T-cell (primary cell): ENCODE measurements at places on chromosomes 2 and 18. TPM values are rescaled to one million over a fixed set of nuclear protein-coding genes. Genes with fewer than 3 reads are reported as not detected.
A peak's percentile ranks its signal among the peaks of the same experiment; 100 is the strongest.

DNA sequence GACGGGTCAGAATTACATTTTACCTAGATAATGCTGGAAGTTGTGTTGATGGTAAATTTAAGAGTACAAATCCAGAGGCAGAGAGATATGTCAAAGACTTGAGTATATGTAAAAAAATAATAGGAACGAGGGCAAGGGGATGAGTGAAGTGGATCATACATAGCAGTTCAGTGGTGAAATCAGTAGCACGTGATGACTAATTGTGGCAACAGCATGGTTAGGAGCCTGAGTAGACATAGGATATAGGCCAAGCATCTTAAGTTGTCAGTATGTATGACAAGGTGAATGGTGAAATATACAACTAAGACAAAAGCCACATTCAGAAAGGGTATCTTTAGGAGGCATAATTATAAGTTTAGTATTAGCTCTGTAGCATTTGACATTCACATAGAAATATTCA, 826.5 kb upstream of the PIK3C3 start:
- no peak overlapping the region for H3K27ac ChIP-seq
- H3K36me3 ChIP-seq, result no peaks in the 10 kb centered on the region
- H3K4me3 ChIP-seq, result no peak overlapping the region
- no peaks in the 10 kb centered on the region for H3K27me3 ChIP-seq
- no peak for DNase-seq

- no peaks in the 10 kb centered on the region for H3K36me3 ChIP-seq
- no peak for DNase-seq
- no peak overlapping the region for H3K4me3 ChIP-seq
- H3K27ac ChIP-seq, result peak overlapping the region; percentile 85
These were observed 61.9 kb upstream of the ALPP start for GRCh38 chr2:232316461-232317330.

GRCh38 chr2:182650704-182651103, 65.4 kb upstream of the DNAJC10 start:
- no peaks in the 10 kb centered on the region for H3K27me3 ChIP-seq
- no peak overlapping the region for H3K4me3 ChIP-seq
- H3K4me1 ChIP-seq, result no peaks in the 10 kb centered on the region
- no peak overlapping the region for H3K27ac ChIP-seq
- DNase-seq, result no peak

DNA sequence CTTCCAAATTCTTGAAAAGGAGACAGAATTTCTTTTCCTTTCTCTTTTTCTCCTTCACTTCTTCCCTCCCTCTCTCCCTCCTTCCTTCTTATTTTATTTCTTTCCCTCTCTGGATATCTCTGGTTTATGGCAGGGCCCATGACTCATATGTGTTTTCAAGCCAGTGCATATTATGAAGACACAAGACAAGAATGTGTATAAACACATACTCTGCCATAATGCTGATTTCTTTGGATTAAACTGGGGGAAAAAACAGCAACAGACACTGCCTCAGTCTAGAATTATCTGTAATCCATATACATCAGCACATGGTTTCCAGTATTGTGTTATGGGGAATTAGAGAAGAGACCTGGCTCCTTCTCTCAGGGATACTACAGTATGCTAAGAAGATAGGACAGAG, 82.8 kb upstream of the CPO start:
- no peaks in the 10 kb centered on the region for H3K36me3 ChIP-seq
- no peaks in the 10 kb centered on the region for H3K27me3 ChIP-seq
- no peak overlapping the region for H3K4me3 ChIP-seq
- H3K4me1 ChIP-seq, result peaks cover 10% of the 10 kb centered on the region

GRCh38 chr18:58161659-58162058, 117.6 kb downstream of the NEDD4L start:
- no peaks in the 10 kb centered on the region for H3K27me3 ChIP-seq
- DNase-seq, result no peak
- no peak overlapping the region for H3K4me3 ChIP-seq
- H3K27ac ChIP-seq, result no peak overlapping the region
- H3K36me3 ChIP-seq, result no peaks in the 10 kb centered on the region
- no peaks in the 10 kb centered on the region for H3K4me1 ChIP-seq

GRCh38 chr2:191401287-191401686, 156.1 kb downstream of the MYO1B start:
- no peaks in the 10 kb centered on the region for H3K36me3 ChIP-seq
- DNase-seq, result no peak
- H3K4me1 ChIP-seq, result no peaks in the 10 kb centered on the region
- no peak overlapping the region for H3K27ac ChIP-seq

DNA sequence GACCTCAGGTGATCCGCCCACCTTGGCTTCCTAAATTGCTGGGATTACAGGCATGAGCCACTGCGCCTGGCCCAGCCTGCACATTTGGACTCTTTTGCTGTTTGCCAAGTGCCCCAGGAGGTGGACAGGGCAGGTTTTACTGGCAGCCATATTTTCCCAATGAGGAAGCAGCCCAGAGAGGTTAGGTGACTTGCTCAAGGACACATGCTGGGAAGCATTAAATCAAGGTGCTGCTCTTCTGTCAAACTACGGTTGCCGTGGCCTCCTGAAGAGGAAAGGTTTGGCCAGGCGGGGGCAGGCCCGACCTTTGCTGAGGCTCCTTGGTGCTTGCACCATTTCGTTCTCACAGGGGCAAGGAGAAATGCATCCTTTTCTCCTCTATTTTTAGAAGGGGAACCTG, 44.0 kb downstream of the DNMT3A start:
- no peak overlapping the region for H3K27ac ChIP-seq
- peaks cover 29% of the 10 kb centered on the region for H3K36me3 ChIP-seq
- H3K27me3 ChIP-seq, result no peaks in the 10 kb centered on the region

DNA sequence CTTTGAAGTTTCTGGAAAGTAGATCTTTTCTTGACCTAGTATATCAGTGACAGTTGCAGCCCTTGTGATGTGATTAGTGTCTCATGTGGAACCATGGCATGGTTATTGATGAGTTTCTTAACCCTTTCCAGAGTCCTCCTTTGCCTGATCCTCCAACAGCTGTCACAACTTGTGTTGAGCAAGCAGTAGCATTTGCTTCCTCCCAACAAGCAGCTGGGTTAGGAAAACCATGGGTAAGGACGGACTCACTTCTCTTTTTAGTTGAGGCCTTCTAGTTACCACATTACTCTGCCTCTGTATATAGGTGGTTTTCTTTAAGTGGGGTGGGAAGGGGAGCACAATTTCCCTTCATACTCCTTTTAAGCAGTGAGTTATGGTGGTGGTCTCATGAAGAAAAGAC, 96.3 kb downstream of the XRCC5 start:
- H3K4me3 ChIP-seq, result no peak overlapping the region
- H3K4me1 ChIP-seq, result no peaks in the 10 kb centered on the region
- peaks cover 75% of the 10 kb centered on the region for H3K36me3 ChIP-seq

DNA sequence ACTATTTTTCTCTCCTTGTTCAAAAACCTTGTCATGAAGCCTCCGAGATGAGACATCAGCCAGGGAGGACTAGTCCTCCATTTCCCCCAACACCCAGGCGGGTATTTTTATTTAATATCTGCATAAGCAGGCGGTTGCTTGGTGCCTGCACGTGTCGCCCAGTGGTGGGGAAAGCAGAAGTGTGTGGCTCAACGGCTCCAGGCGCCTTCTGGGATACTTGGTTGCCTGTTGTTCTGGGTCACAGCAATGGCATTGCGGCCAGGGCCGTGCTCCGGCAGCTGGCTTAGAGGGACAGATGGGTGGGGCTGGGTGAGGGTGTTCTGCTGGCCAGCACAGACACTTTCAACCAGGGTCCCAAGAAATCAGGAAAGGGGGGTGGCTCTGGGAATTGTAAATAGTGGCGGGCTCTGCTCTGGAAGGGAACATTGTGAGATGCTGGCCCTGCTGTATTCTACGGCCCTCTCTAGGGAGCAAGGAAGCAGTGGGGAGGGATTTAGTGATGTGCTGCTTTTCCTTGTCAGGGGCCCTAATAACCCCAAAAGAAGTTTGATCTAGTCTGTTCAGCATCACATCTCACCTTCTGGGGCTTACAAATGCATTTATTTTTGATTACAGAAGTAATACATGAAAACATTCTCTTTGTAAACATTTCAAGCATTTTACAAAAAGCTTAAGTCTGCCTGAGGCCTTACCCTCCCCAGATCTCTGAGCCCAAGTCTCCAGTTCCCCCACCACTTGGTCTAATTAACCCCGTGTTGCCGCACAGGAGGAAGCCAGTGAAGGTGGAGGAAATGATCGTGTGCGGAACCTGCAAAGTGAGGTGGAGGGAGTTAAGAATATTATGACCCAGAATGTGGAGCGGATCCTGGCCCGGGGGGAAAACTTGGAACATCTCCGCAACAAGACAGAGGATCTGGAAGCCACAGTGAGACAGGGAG, 1.1 kb downstream of the VAMP8 start:
- peaks cover 16% of the 10 kb centered on the region for H3K36me3 ChIP-seq
- H3K4me1 ChIP-seq, result peaks cover 48% of the 10 kb centered on the region
- no peak for DNase-seq
- H3K27ac ChIP-seq, result peak overlapping the region; percentile 55

DNA sequence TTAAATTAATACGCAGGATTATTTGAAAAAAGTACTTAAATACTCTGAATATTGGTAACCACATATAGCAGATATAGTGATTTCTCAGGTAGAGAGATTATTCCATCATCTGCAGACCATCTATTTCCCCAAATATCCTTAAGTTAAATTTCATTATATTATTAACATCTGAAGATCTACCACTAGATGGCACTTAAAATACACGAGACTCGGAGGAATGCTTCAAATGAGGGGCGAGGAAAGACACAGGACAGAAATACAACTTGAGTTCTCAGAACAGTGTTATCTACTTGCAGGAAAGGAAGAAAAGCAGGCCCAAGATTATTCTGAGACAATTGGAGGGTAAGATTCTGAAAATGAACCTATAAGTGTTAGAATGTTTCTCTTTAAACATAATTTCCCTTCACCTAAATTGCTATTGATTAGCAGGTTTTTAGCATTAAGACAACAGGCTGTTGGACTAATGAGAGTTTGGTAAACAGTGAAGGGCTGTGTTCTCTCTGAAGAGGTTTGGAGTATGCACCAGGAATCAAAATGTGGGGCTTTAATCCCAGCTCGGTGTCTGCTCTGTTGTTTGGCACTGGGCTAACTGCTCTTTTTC, 76.9 kb upstream of the GCFC2 start:
- no peak for DNase-seq
- H3K27ac ChIP-seq, result no peak overlapping the region
- no peaks in the 10 kb centered on the region for H3K36me3 ChIP-seq
- H3K4me1 ChIP-seq, result no peaks in the 10 kb centered on the region
- H3K4me3 ChIP-seq, result no peak overlapping the region
- H3K27me3 ChIP-seq, result no peaks in the 10 kb centered on the region

- no peak for DNase-seq
- no peak overlapping the region for H3K4me3 ChIP-seq
- no peaks in the 10 kb centered on the region for H3K36me3 ChIP-seq
- no peak overlapping the region for H3K27ac ChIP-seq
These were observed 248.6 kb upstream of the SIX2 start for GRCh38 chr2:45257820-45258219.

GRCh38 chr2:181672255-181673008, 7.9 kb downstream of the NEUROD1 start:
- no peaks in the 10 kb centered on the region for H3K4me1 ChIP-seq
- DNase-seq, result no peak
- H3K27me3 ChIP-seq, result no peaks in the 10 kb centered on the region
- no peak overlapping the region for H3K4me3 ChIP-seq
- no peak overlapping the region for H3K27ac ChIP-seq

GRCh38 chr2:100126201-100126600, 16.2 kb downstream of the AFF3 start:
- DNase-seq, result no peak
- H3K36me3 ChIP-seq, result no peaks in the 10 kb centered on the region
- H3K27me3 ChIP-seq, result no peaks in the 10 kb centered on the region
- no peaks in the 10 kb centered on the region for H3K4me1 ChIP-seq
- no peak overlapping the region for H3K27ac ChIP-seq
- no peak overlapping the region for H3K4me3 ChIP-seq

DNA sequence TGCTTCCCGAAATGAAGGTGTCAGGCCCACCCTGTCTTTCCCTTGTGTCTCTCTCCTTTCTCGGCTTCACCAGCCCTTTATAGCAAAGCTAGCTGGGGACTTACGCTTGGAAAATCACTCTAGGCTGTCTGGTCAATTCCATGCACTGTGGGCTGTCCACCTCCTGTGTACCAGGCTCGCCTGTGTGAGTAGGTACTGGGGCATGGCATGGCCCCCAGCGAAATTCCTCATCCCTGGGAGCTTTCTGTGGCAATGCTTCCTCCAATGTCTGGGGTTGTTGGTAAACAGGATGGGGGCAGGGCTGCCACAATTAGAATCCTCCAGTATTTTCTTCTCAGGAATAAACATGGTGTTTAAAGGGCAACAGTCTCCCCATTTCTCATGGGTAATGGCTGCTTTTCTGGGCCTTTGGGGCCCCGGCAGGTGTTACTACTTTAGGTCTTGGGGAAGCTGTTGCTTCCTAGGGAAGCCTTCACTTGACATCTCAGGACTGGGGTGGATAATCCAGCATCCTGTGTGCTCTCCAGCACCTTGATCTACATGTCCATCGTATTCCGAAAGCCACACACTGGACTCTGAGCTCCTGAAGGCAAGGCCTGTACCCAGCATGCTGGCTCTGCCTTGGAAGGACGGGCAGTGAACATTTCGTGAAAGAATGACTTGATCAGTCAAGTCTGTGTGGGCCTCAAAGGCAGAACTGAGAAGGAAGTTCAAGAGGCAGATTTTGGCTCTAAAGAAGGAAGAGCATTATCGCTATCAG, 21.1 kb downstream of the RHOB start:
- no peak overlapping the region for H3K27ac ChIP-seq
- no peaks in the 10 kb centered on the region for H3K27me3 ChIP-seq
- H3K36me3 ChIP-seq, result no peaks in the 10 kb centered on the region
- no peak overlapping the region for H3K4me3 ChIP-seq

DNA sequence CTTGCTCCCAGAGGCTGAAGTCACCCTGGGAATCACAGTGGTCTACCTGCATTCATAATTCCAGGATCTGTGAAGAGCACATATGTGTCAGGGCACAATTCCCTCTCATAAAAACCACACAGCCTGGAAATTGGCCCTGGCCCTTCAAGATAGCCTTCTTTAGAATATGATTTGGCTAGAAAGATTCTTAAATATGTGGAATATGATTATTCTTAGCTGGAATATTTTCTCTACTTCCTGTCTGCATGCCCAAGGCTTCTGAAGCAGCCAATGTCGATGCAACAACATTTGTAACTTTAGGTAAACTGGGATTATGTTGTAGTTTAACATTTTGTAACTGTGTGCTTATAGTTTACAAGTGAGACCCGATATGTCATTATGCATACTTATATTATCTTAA, 24.2 kb downstream of the ICOS start:
- no peak overlapping the region for H3K4me3 ChIP-seq
- no peaks in the 10 kb centered on the region for H3K27me3 ChIP-seq
- H3K4me1 ChIP-seq, result peaks cover 3% of the 10 kb centered on the region
- DNase-seq, result no peak
- H3K36me3 ChIP-seq, result peaks cover 4% of the 10 kb centered on the region
- H3K27ac ChIP-seq, result no peak overlapping the region

GRCh38 chr2:121955426-121955825, 200.0 kb downstream of the TSN start:
- DNase-seq, result no peak
- H3K27me3 ChIP-seq, result peaks cover 13% of the 10 kb centered on the region
- H3K27ac ChIP-seq, result no peak overlapping the region
- H3K36me3 ChIP-seq, result no peaks in the 10 kb centered on the region
- H3K4me3 ChIP-seq, result no peak overlapping the region

GRCh38 chr18:23231340-23232021, 96.2 kb downstream of the CABLES1 start:
- H3K4me1 ChIP-seq, result no peaks in the 10 kb centered on the region
- peak overlapping the region; percentile 60 for H3K27ac ChIP-seq
- peak; percentile 49 for DNase-seq
- H3K27me3 ChIP-seq, result no peaks in the 10 kb centered on the region
- no peak overlapping the region for H3K4me3 ChIP-seq
- no peaks in the 10 kb centered on the region for H3K36me3 ChIP-seq

Gene C2orf80
- not detected for total RNA-seq

Gene HOXD12
- not detected for total RNA-seq

Gene POTEJ
- not detected for total RNA-seq

Gene NAT8
- total RNA-seq, result not detected

Gene PAX8
- 1.2 TPM for total RNA-seq

Gene IL36A
- total RNA-seq, result 0.59 TPM

Gene CCDC74A
- total RNA-seq, result 4.0 TPM

Gene NR4A2
- total RNA-seq, result 226 TPM
